Endothelial cell (in vitro differentiated cells): ENCODE measurements at places on chromosomes 5 and 9.

DNA sequence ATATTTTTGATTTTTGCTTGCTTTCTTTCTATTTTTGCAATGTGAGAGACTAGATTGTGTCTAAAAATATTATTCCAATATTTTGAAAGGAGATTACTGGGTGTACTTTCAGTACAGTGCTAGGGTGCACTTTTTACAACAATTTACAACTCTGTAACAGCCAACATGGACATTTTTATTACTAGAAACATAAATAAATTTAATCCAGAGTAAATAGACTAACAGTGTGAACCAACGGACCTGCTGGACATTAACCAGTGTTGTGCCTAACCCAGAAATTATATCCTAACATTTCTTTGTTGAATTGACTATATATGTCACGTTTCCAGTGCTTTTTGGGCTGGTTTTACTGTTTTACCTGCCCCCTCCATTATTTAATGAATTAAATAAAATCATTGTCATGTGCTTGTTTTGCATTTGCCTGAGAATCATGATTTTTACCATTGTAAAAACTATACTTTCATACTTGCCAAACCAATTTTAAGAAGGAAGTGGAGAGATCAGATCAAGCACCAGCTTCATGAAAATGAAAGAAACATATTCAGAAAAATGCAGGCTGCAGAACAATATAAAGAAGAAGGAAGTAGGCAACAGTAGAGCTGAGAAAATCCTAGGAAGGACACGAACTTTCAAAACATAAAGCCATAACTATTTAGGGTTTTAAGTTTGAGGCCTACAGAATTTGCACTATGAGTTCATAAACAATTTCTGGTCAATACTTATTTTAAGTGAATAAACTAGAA, 400.8 kb upstream of the PIK3R1 start:
- DNase-seq, result no peak

DNA sequence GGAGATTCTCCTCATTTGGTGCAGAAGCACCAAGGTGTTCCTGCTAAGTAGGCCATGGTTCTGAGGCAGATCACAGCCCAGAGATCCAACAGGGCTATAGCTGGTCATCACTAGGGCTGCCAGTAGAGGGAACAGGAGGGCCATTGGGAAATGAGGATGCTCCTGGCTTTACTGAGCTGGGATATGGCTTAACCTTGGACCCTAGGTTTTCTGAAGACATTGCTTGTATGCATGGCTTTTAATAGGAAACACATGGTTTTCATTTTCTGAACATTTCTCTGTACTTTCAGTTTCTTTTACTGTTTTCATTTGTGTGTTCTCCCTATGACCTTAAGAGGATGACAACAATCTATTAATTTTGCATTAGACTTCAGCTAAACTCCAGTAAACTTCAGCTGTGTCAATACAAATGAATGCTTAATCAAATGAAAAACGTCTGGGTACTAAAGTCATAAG, at the start of gene IFNW1:
IFNW1 (minus strand) TSS at position 406 of the 456 bp plus-strand sequence; CDS start at position 144, 262 bp downstream.
- DNase-seq, result peak; percentile 9

- no peak for DNase-seq
These were observed 462.6 kb downstream of the ENC1 start for GRCh38 chr5:74177961-74178360.

DNA sequence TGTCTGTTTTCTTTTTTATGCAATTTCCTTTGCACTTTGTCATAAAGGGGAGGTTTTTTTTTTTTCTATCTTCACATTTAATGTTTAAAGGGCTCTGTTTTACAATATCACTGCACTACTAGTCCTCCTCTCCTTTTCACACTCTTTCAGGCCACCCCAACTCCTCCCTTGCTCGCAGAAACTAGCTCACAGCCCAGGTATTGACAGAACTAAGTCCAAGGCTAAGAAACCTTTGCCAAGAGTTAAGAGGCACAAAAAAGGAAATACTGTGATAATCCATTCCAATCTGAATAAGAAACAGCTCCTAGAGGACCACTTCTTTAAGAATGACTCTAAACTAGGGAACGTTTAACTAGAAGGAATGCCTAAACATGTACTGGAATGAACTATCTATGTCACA, 1.1 kb upstream of the FGF10 start:
- DNase-seq, result no peak

GRCh38 chr9:115593587-115594091, 475.7 kb upstream of the TNC start:
- peak; percentile 26 for DNase-seq
